ENCODE measurements at places on chromosomes 7 and 10.

GRCh38 chr10:114499630-114500190 is 95.4 kb upstream of the AFAP1L2 start:
- no peak for DNase-seq

GRCh38 chr7:2191016-2191415 is 41.7 kb downstream of the MAD1L1 start:
- no peak for DNase-seq

DNA sequence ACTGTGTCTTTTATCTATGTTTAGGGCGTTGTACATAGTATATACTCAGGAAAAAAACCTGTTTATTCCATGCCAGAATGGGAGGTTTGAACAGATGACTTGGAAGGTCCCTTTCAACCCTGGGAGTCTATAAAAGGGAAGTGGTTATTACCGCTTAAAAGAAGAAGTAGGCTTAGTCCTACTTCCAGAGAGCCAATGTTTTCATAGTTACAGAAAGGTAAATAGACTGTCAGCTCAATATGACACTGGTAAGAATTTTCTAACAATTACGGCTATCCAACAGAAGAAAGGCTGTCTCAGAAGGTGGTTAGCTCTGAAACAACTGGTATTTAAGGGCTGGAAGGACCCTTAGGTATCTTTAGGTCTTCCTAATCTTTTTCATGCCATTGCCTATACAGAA is 1.1 kb upstream of the TFAM start:
- DNase-seq = no peak

DNA sequence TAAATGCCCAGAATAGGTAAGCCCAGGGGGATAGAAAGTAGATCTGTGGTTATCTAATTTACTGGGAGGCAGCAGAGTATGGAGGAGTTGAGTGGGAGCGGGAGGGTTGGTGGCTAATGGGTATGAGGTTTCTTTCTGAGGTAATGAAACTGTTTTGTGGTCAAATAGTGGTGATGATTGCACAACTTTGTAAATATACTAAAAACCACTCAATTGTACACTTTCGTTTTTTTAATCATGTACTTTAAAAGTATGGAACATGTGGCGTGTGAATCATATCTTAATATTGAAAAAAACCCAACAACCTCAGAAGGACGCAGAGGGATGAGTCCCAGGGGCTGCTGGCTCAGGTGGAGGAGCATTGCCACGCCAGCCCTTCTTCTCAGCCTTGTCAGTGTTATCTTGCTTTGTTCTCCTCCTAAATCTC is 118.1 kb downstream of the WDR11 start:
- DNase-seq = no peak

DNA sequence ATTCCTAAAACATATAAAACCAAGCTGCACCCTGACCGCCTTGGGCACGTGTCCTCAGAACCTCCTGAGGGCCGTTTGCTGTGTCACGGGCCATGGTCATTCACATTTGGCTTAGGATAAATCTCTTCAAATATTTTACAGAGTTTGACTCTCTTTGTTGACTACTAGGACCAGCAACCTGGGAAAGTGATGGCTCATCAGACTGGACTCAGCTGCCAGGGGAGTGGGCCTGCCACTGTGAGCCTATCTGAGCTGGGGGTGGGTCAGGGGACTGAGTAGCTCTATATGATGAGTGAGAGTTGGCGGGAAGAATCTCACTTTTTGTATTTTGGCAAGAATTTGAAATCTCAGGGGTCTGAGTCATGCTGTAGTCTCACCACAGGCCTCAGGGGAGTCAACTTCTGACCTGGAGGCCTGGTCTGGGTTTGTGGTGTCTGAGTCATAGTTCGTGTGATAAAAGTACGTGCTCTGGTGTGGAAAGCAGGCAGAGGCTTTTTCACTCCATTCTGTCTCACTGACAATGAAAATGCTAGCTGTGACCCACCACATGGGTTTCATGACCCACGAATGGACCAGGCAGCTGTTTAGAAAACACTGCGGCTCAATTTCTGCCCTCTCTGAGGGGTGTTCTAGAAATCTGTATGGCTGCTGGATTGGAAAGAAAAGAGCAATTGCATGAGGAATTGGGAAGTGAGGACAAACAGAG is 4.2 kb upstream of the UPP1 start:
- peak; percentile 95 for DNase-seq

DNA sequence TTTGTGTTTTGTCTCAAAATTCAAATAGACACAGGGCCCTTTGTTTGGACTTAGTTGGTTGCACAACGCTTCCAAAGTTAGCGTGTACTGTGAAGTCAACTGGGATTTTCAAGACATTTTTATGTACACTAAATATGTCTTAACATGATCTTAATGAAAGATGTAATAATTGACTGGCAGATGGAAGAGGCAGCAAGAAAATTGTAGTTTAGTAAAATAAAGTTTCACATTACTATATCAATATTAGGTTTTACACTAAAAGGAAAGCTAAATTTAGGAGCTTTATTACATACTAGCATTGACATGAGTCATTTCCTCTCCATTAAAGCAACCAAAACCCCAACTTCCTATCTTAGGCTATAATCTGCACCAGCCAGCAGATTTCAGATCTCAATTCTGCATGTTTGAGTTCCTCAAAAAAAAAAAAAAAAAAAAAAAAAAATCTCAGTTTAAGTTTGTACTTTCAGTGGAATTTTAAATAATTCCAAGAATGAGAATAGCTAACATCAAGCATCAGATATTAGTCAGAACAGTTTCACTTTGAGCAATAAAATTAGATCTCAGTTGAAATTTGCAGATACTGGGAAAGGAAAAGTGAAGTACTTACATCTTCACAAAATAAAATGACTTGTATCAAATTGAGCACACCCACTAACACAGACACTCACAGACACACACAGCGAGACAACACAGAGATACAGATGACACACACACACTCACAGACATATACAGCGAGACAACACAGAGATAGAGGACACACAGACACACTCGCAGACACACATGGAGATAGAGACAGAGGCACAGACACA is 346.6 kb upstream of the KLF6 start:
- DNase-seq = peak; percentile 93

- no peak for DNase-seq
These were observed 307.8 kb downstream of the PTPRN2 start for GRCh38 chr7:158279539-158280447.

DNA sequence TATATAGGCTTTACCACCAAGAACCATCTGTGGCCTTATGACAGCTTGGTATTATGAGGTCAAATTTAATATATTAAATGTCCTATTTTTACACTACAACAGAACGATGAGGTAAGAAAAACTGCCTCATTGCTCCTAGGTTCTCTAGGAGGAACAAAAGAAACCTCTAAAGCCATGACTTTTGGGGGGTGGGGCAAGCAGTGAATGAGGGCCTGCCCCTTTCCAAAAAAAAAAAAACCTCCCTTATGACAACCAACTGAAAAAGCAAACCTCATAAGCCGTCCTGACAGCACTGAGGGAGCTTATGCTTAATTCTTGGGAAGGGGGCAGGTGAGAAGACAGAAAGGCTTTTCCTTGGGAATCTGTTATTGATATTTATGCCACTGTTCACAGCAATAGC is 116.6 kb downstream of the KMT2E start:
- DNase-seq = no peak

- no peak for DNase-seq
These were observed 520 bp downstream of the ELAPOR2 start for GRCh38 chr7:87058744-87059524.

GRCh38 chr10:130807721-130808120 is 503.8 kb downstream of the TCERG1L start:
- DNase-seq = no peak

All from BJ (cell line).